Type B pancreatic cell (in vitro differentiated cells): ENCODE measurements at places on chromosomes 12 and 14.

GRCh38 chr12:10128687-10129086 is 1.3 kb downstream of the CLEC7A start:
- DNase-seq, result no peak

GRCh38 chr12:116059904-116060303 is 217.6 kb downstream of the MED13L start:
- no peak for DNase-seq

GRCh38 chr14:85583380-85583779 is 53.4 kb downstream of the FLRT2 start:
- no peak for DNase-seq

DNA sequence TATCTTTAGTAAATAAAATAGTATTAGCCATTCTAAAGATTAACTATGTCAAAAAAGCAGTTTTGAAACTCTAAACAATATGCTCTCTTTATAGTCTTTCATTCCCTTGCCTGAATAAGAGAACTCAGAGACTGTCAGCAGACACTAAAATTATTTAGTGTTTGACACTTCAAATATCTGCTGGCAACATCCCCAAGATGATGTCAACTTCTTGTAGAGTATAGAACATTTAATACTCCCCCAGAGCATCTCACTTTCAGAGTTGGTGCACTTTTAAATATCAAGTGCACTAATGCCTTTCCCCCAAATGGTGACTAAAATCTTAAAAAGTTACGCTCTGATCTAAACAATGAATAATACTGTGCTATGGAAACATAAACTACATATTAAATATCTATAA is 374.9 kb downstream of the SLC6A15 start:
- DNase-seq, result no peak

- DNase-seq, result no peak
These were observed 559.8 kb downstream of the RPL10L start for GRCh38 chr14:46091819-46092218.

DNA sequence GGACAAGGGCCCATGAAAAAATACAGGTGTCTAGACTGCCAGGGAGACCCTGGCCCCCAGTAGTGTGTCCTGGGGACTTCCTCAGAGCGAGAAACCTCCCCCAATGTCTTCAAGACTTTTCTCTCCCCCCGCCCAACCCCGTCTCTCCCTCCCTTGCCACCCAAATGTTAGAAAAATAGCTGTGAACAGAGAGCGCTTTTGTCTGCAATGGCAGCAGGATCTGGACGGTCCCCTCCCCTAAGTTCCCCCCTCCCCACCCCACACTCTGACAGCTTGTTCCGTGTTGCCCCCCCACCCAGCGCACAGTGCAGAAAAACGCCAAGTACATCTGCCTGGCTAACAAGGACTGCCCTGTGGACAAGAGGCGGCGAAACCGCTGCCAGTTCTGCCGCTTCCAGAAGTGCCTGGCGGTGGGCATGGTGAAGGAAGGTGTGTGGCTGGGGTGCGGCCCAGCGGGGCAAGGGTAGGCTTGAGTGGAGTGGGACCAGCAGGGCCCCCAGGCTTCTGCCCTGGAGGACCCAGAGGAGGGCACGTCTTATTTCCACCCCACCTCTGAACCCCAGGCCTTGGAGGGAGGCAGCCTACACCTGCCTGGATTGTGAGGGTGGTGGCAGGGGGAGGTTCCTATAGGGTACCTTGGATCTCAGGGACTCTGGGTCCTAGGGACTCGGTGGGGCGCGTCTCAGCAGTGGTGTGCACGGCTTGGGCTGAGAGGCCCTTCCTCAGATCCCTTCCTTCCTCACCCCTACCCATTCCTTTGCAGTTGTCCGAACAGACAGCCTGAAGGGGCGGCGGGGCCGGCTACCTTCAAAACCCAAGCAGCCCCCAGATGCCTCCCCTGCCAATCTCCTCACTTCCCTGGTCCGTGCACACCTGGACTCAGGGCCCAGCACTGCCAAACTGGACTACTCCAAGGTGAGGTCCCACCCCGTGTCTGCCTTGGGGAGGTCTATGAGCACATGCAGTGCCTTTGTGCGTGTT is 4.8 kb downstream of the NR4A1 start:
- DNase-seq, result no peak

DNA sequence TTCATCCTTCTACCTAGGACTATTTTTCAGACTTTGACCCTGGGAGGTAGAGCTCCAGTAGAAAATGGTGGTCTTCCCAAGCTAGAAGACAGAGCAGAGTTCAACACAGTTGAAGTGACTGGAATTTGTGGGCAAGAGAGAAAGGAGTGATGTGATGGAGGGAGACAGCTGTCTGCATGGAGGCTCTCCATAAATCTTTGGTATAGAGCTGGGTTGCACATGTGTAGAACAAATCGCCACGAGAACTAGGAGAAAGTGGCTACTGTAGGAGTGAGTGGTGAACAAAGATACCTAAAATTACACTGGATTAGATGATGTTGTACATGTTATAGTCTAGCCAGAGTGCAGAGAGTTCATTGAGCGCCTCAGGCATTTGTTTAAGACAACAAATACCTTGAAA is 14.5 kb downstream of the GPR135 start:
- DNase-seq, result no peak

DNA sequence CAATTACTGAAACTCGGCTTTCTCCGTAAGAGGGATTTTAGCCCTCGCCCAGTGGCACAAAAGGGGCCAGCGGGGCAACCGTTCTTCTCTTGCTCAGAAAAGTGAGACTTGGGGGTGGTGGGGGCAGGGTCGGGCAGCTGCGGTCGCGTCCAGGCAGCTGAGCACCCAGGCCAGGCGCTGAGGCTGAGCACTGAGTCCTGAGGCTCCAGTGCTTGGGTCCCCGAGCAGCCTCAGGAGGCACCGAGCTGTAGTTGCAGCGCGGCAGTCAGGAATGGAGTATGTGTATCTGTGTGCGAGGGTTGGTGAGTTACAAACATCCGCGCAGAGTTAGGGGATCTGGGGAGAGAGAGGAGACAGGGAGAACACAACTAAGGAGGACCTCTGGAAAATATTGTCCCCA is 4.1 kb upstream of the HOXC6 start:
- DNase-seq, result no peak

- no peak for DNase-seq
These were observed 323.1 kb upstream of the CCDC196 start for GRCh38 chr14:66163023-66163422.

DNA sequence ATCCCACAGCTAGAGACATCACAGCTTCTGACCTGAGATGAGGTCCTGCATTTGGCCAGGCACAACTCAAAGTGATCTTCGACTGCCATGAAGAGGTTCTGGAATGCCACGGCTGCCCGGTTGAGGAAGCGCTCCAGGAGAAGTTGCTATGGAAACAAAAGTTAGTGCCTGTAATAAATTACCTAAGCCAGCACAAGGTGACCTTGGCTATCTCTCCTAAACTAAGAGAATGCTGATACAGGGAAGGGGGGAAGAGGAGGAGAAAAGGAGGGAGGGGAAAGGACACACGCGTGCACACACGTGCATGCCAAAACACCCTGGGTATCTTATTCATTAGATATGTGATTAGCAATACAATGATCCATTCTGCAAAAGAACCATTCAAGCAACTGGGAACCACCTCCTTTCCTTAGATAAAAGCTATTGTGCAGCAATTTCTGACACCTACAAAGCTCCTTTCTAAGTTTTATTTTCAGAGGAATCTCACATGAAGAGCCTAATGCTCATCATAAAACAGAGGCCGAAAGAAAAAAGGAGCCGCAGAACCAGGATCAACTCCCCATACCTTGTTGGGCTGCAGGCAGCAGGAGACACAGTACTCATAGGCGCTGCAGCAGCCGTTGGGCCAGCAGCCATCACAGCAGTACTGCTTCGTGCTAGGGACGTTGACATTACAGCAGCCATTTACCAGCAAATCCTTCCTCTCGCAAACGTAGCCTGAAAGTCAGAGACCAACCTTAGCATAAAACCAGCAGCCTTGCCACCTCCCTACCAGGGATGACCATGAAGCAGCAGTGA is 17.9 kb downstream of the SPRING1 start:
- DNase-seq, result no peak

DNA sequence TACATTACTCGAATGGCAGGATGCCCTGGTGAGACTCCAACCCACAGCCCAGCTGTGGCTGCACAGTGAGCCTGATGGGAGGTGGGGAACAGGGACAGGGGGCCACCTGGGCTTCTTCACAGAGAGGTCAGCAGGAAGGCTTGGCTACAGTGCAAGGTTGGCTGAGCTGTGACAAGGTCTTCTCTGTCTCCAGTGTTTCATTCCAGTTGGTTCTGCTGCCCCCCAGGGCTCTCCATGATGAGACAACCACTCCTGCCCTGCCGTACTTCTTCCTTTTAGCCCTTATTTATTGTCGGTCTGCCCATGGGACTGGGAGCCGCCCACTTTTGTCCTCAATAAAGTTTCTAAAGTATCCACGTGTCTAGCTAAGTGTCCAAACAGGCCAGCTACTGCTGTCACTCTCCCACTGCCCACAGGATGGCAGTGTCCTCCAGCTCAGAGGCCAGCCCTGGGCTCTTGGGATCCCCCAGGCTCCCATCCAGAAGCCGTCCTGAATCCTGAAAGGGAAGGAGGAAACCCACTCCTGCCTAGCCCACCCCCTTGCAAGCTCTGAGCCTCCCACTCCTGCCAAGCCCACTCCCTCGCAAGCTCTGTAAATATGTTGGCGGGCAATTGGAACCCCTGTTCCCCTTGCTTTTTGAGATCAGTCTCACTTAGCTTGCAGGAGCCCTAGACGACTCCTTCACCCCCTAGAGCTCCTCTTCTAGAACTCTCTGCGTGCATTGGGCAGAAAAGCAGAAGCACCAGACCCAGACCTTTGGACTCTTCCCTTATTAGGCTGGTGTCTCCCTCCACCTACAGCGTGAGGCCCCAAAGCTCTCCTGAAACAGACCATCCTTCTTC is 5.4 kb downstream of the C1QL4 start:
- no peak for DNase-seq

- DNase-seq, result no peak
These were observed 64.2 kb downstream of the CLMN start for GRCh38 chr14:95255487-95255886.

GRCh38 chr12:57416039-57416996 is 14.5 kb downstream of the R3HDM2 start:
- no peak for DNase-seq

DNA sequence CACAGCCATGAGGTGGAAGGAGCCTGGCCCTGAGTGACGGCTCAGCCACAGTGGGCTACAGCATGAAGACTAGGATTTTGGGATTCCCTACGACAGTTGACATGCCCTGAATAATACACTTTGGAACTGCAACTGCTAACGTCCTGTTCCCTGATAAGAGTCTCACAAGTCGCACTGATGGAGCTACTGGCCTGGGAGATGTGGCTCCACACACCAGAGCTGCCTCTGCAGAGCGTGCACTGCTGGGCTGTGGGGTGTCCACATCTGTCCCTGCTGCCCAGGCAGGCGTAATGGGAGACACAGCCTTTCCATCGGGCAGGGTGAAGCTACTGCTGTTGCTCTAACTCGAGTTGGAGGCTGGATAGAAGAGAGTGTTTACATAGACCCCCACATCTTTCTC is 42.7 kb upstream of the RASSF3 start:
- no peak for DNase-seq

- DNase-seq, result no peak
These were observed 205.2 kb downstream of the PAX9 start for GRCh38 chr14:36866867-36867266.
